B cell (primary cell): ENCODE measurements at places on chromosomes 11 and 22. TPM values are rescaled to one million over a fixed set of nuclear protein-coding genes. Genes with fewer than 3 reads are reported as not detected.

- DNase-seq = peak; percentile 91
Measured at GRCh38 chr11:85647604-85648299, at the start of gene TMEM126A. TMEM126A (plus strand) TSS chr11:85647967; CDS start chr11:85650256, 2,289 bp downstream.

- DNase-seq = no peak
Measured at GRCh38 chr11:80462211-80462610, 1021.4 kb upstream of the TENM4 start.

- no peak for DNase-seq
Measured at GRCh38 chr22:28792491-28793383, 7.6 kb downstream of the XBP1 start.

DNA sequence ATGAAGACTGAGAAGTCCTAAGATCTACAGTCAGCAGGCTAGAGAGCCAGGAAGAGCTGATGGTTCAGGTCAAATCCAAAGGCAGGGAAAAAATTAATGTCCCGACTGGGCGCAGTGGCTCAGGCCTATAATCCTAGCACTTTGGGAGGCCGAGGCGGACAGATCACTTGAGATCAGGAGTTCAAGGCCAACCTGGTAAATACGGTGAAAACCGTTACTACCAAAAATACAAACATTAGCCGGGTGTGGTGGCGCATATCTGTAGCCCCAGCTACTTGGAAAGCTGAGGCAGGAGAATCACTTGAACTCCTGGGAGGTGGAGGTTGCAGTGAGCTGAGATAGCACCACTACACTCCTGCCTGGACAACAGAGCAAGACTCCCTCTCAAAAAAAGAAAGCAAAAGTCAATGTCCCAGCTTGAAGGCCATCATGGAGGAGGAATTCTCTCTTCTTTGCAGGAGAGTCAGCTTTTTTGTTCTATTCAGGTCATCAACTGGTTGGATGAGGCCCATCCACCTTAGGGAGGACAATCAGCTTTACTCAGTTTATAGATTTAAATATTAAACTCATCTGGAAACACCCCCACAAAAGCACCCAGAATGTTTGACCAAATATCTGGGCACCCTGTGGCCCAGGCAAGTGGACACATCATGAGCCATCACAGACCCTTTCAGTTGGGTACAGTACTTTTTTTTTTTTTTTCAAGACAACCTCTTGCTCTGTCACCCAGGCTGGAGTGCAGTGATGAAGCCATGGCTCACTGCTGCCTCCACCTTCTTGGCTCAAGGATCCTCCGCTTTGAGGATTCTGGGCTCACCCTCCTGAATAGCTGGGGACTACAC lies 4.3 kb upstream of the ZC3H7B start:
- DNase-seq = no peak

OR5AN1 gene
- polyA plus RNA-seq = 0.17 TPM in 1 of 2 replicates, not detected in the other

OR8D4 gene
- not detected in 2 replicates for polyA plus RNA-seq
